Kidney tubule cell (primary cell): ENCODE measurements at places on chromosomes 7 and 10.
A peak's percentile ranks its signal among the peaks of the same experiment; 100 is the strongest.

- no peak for DNase-seq
Measured at GRCh38 chr7:150860978-150861295, 8.6 kb downstream of the AOC1 start.

- peak; percentile 73 for DNase-seq
Measured at GRCh38 chr10:14389981-14390590, 59.4 kb upstream of the FRMD4A start.

DNA sequence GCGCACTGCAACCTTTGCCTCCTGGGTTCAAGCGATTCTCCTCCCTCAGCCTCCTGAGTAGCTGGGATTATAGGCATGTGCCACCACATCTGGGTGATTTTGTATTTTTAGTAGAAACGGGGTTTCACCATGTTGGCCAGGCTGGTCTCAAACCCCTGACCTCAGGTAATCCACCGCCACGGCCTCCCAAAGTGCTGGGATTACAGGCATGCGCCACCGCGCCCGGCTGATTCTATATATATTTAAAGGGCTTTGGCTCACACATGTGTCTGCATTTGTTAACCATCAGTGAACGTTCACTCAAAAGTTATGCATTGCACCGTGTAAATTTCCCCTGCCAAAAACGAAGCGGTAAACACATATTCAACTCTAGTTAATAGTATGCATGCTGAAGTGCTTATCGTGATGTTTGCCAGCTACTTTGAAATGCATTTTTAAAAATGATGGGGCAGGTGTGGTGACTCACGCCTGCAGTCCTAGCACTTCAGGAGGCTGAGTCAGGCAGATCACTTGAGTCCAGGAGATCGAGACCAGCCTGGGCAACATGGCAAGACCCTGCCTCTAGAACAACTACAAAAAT lies 17.7 kb upstream of the WIPI2 start:
- peak; percentile 10 for DNase-seq

DNA sequence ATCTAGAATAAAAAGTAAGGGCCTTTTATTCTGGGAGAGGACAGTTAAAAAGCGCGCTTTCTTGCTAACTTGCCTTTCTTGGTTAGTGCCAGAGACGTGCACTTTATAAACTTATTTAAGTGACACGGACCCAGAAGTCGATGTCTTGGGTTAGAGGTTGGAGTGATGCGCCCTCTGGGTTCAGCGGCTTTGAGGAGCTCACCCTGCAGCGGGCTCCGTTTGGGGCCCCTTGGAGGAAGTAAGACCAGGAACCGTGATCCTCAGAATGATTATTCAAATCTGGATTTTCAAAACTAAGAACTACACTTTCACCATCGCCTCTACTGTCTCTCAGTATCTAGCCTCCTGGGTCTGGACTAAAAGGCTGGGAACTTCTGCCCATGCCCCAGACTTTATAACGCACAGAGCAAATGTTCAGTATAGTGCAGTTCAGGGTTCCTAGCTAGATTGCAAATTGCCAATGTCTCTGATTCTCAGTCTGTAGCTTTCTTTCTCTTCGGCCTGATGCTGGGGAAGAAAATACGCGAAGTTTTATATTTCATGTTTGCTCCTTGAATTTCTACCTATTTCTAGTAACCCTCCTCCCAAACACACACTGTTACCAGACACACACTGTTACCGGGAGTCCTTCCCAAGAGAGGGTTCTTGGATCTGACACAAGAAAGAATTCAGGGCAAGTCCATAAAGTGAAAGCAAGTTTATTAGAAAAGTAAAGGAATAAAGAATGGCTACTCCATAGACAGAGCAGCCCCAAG lies 18.6 kb upstream of the SMO start:
- DNase-seq = no peak

DNA sequence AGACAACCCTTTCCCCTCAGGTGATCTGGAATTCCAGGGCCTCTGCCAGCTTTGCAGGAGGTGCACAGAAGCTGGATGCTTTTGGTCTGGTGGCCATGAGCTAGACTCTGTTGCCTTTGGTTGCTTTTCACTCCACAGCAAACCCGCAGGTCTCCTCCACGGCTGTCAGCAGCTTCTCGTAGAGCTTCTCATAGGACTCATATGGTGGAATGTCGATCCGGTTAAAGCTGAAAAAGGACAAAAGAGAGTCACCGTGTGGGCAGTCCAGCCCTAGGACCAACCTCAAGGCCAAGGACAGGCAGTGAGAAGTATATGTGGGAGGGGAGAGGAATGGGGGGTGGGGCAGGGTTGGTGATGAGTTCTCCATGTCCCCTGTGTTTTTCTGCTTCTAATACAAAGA lies 113.5 kb downstream of the SMURF1 start:
- no peak for DNase-seq

DNA sequence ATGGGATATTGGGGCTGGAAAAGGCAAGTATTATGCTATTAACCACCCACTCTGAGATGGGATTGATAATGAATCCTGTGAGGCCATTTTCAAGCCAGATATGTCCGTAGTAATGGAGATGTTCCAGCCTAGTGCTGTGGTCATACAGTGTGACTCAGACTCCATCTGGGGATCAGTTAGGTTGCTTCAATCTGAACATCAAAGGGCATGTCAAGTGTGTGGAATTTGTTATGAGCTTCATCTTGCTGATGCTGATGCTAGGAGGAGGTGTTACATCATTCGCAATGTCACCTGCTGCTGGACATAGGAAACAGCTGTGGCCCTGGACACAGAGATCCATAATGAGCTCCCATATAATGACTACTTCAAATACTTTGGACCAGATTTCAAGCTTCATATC lies 144.7 kb downstream of the PLCE1 start:
- DNase-seq = no peak

DNA sequence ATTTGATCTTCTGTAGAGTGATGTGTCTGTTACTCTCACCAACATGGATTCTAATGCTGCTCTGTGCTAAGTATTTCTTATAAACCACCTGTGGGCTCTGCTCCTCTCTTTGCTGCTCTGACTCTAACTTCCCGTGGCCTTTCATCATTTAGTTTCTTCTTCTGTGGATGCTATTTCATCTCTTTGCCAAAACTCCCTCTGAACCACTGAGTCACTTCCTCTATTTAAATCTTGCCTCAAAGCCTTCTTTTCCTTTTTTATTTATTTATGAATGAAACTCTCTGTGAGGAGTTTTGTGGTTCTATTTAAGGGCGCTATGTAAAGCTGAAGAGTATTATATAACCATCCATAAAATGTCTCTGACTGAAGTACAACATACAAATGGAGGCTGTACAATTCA lies 538.5 kb downstream of the SUGCT start:
- DNase-seq = peak; percentile 5

DNA sequence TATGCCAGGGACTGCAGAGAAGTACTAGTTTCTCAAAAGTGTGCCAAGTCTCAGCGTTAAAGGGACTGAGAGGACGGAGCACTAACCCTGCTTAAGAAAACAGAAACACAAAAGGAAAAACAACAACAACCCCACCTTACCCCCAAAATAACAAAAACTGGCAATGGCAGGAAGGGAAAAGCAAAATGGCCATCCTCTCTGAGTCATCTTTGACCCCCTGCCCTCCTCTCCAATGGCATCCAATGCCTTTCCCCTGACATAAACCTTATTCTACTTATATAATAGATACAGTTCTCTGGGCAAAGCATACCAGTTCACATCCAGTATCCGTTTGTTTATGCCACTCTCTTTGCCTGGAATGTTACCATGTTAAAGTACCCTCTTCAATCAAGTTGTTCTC lies 1.6 kb downstream of the POLR1F start:
- peak; percentile 4 for DNase-seq

DNA sequence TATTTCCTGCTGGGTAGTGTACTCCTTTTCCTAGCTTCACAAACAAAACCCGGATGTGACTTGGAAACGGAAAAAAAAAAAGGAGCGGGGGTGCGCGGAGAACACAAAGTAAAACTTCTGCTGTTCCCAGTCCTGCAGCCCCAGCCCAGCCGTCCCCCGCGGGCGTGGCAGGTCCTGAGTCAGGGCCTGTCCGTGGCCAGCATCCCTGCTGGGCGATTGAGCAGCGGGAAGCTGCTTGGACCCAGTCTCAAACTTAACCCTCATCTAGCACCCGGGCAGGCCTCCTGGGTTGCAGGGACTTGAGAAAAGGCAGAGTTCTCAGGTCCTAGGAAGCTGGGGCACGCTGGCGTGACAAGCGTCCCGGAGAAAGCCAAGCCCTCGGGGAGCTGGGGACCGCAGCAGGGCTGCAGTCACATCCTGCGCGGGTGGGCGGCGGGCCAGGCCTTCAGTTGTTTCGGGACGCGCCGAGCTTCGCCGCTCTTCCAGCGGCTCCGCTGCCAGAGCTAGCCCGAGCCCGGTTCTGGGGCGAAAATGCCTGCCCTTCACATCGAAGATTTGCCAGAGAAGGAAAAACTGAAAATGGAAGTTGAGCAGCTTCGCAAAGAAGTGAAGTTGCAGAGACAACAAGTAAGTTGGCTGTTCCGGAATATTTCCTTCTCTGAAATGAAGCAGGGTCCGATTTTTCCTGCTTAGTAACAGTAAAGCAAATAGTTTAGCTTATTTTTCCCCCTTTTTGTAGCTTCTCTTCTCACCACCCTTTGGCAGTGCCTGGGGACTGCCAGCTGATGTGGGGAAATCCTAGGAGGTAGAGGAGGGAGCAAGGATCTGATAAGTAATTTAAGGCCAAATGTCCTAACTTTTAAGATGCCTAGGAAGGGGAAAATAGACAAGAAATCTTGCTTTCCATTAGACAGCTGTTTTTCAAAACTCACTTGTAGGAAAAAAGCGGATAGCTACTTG lies at the start of gene GNG11:
TSS of gene GNG11 (plus strand) at position 129 of the 960 bp plus-strand sequence. CDS start at position 532, 403 bp downstream.
- DNase-seq = peak; percentile 78

DNA sequence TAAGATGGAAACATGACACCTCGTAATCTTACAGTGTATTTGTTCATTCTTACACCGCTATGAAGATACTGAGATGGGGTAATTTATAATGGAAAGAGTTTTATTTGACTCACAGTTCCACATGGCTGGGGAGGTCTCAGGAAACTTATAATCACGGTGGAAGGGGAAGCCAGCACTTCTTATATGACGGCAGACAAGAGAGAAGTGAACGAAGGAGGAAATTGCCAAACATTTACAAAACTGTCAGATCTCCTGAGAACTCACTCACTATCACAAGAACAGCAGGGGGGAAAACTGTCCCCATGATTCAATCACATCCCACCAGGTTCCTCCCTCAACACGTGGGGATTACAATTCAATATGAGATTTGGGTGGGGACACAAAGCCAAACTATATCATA lies 282.3 kb downstream of the HGF start:
- DNase-seq = no peak

DNA sequence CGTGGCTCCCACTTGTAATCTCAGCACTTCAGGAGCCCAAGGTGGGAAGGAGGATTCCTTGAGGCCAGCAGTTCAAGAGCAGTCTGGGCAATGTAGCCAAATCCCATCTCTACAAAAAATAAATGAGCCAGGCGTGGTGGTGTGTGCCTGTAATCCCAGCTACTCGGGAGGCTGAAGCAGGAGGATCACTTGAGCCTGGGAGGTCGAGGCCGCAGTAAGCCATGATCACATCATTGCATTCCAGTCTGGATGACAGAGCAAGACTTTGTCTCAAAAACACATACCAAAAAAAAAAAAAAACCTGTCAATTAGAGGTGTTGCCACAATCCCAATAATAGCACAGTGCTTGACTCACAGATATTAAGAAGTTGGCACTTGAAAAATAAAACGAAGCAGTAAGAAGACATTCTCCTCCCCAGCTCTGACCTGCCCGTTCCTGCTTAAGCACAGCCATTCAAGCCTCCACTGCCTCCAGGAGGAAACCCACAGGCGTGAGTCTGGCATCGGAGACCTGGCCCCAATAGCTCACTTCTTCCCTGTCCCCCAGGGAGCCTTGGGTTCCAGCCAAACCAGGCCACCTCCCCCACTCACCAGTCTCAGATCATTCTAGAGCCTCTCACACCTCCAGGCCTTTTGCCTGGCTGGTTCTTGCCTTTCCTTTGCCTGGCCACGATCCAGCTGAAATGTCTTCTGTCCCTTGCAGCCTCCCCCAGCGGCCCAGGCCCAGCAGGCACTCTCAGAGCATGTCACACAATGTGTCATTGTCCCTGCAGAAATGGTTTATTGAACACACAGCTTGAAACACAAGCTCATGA lies 45.3 kb upstream of the GTF2I start:
- peak; percentile 87 for DNase-seq

DNA sequence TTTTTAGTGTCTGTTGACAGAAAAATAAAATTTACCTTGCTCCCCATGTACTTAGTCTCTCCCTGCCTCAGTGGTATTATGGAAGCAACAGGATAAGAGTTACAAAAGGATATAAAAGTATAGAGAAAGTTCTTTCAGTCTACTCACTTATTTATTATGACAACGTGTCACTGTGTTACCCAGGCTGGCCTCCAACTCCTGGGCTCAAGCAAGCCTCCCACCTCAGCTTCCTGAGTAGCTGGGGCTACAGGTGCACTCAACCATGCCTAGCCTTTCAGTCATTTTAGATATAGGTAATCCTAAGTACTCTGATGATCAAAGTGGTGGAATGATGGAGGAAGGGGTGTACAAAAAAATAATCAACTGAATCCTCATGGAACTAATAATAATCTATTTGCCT lies 215.2 kb upstream of the MKLN1 start:
- DNase-seq = peak; percentile 76

GRCh38 chr7:24336461-24336860 lies 52.5 kb downstream of the NPY start:
- peak; percentile 7 for DNase-seq

- DNase-seq = peak; percentile 78
Measured at GRCh38 chr10:70227548-70228320, 5.5 kb downstream of the PPA1 start.

GRCh38 chr7:8092140-8092539 lies 123.5 kb downstream of the GLCCI1 start:
- peak; percentile 9 for DNase-seq

DNA sequence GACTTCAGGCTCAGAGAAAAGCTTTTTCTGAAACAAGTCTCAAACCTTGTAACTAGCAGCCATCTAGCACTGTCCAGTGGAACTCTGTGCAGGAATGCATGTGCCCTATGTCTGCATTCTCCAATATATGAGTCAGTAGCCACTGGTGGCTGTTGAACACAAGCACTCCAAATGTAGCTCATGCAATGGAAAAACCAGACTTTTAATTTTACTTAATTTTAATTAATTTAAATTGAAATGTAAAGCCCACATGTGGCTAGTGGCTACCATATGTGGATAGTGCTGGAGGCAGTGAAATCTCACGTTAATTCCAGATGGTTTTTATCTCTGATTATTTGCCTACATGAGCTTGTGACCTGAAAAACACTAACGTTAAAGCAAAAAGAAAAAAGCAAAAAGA lies 225.1 kb downstream of the GATA3 start:
- peak; percentile 62 for DNase-seq

GRCh38 chr10:24513155-24513554 lies 210.5 kb downstream of the ARHGAP21 start:
- peak; percentile 16 for DNase-seq

GRCh38 chr10:68878496-68878895 lies 22.6 kb upstream of the DDX50 start:
- DNase-seq = no peak

DNA sequence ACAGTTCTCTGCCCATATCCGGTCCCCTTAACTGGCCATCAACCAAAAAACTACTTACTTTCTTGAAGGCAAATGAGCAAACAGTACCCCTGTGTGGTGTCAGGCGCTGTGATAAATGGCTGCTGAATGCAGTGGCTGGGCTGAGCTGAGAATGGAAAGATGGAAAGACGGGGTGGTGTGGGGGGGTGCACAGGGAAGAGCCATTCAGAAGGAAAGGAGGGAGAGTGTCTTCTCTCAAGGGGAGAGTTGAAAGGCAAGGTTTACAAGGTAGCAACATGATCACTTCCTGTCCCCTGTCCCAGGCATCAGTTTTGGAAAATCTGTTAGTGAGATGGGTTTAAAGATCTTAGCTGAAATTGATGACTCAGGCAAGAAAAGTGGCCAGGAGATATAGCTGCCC lies 22.5 kb downstream of the EMX2 start:
- no peak for DNase-seq

- DNase-seq = peak; percentile 81
Measured at GRCh38 chr7:70178787-70179186, 580.5 kb downstream of the AUTS2 start.
